Activated naive CD4-positive, alpha-beta T cell (primary cell): ENCODE measurements at places on chromosomes 5 and 9.

- DNase-seq, result no peak
These were observed 248.6 kb upstream of the ANKRD55 start for GRCh38 chr5:56481428-56482357.

DNA sequence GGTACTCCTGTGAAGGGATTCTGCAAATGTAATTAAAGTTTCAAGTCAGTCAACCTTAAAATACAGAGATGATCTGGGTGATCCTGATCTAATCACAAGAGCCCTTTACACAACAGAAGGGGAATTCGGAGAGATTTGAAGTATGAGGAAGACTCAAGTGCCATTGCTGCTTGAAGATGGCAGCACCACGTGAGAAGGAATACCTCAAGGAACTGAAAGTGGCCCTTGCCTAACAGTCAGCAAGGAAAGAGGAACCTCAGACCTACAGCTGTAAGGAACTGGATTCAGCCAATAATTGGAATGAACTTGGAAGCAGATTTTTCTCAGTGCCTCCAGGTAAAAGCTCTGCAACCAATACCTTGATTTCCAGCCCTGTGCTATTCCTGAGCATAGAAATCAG is 87.4 kb downstream of the THBS4 start:
- DNase-seq, result no peak

DNA sequence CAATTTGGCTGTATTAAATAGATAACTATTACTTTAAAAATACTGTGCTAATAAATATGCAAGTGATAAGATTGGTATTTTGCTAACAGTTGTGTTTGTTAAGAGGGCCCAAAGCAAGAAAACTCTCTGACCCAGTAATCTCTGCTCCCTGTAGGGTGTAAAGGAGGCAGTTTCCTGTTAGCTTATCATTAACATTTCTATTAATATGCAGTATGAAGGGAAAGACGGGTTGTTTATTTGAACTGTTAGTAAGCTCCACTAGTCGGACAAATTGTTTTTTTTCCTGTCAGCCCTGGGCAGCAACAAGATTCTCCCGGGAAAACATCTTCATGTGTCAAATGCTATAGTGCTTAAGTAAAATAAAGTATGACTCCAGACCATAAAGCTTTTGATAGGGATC is 35.6 kb downstream of the ERP44 start:
- DNase-seq, result no peak

DNA sequence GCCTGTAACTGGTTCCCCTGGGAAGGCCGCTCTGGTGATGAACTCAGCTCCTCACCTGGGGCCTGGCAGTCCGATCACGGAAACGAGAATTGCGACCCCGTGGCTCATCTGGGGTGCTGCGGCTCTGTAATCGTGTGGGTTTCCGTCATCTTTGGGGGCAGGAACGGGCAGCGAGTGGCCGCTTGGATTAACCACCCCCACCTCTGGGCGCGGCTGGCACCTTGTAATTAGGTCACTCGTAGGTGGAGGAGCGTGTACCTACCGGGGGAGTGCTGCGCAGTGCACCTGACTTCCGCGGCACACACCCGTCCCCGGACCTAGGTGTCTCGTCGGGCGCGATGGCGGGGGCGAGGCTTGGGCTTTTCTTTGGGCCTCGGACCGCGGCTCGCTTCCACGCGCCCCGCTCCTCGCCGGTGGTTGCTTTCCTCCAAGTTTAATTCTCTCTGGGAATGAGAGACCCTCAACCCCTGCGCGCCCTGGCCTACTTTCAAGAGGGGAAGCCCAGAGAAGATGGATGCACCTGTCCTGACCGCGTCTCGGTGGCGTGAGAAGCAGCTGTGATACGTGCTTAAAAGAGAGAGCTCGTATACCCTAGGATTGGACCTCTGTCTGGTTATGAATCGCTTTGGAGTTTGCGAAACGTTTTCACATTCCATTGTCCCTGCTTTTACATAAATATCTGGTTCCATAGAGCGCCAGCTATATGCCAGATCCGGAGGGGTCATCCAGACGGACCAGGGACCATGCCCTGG is 744 bp upstream of the PPP2CA start:
- peak; percentile 82 for DNase-seq
